Hypothalamus (tissue), 51 donors: ENCODE measurements at places on chromosomes 13 and 19.

GRCh38 chr13:39282400-39282972, 244.2 kb downstream of the NHLRC3 start:
- no peak for DNase-seq

DNA sequence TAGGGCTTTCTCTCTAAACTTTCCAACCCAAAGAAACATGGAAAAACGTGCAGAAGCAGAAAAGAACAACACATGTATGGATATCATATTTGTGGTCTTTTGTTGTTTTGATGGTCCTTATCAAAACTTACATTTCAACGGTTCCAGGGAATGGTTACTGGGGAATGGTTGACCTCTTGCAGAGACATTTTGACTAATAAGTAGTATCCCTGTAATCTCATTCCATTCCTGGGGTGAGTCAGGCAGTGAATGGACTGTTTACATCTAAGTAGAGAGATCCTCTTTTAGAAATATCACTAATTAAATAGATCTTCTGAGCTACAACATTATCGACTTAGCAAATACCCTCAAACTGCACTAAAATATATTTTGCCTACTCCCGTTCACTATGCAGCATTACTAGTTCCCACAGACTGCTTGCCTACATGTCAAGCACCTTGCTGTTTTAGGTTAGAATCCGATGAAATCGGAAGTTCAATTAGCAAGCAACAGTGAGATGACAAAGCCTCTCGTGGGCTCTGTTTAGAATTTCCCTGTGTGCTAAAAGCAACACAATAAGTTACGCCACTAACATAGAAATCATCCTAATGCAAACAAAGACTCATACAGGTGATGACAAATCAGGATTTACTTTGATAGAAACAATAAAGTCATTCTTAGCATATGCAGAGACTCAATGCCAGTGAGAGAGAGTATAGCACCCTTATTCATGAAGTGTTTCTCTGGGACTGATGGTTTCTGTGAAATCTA, 797.7 kb upstream of the ARGLU1 start:
- DNase-seq: no peak

DNA sequence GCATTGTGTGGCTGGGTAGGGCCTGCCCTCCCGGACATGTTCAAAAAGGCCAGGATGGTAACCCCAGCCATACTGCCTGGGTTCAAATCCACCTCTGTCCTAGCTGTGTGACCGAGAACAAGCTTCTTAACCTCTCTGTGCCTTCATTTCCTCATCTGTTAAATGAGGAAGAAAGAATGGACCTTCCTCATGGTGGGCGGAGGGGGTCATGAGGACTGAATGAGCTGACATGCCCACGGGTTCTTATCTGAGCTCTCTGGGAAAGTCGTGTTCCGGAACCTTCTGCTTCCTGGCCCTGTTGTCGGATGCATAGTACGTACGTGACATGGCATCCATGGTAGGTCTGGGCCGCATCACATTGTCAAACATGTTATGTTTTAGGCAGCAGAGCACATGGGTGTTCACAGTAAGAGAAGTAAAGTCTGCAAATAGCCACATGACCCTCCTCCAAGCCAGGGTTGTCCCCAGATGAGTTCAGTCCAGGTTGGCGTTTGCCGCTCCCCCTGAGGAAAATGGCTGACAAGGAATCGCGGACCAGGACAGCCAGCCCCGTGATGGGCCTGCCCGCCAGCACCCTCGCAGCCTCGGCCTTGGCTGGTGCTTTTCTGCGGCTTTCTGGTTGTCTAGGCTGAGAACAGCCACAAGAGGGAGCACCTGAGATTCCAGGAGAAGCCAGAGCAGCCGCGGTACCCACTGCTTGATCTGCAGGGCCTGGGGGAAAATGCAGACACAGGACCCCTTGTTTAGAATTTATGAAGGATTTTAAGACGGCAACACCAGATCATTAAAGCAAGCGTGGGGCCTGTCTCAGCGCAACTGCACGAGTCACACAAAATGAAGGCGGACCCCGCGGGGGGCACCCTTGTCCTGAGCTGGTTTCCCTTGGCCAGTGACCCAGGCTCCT, 2.4 kb upstream of the NTN5 start:
- DNase-seq: peak; percentile 53

DNA sequence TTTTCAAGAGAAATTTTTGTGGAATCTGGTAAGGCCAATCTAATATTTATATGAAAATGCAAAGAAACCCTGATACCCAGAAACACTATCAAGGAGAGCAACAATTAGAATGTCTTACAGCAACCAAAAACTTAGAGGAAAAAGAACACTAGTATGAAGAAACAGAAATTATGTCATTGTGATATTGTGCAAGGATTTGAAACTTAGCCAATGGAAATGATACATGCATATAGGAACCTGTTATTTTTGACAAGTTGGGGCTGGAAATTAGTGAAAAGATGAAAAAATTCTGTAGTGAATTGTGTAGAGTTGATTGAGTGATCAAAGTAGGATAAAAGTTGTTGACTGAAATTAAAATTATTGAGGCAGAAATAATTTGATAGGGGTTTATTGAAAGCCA, 792.6 kb upstream of the SLITRK6 start:
- DNase-seq: no peak

- DNase-seq: no peak
Measured at GRCh38 chr13:87302931-87303330, 368.2 kb upstream of the SLITRK5 start.
